ENCODE measurements at places on chromosomes 7 and 10.

DNA sequence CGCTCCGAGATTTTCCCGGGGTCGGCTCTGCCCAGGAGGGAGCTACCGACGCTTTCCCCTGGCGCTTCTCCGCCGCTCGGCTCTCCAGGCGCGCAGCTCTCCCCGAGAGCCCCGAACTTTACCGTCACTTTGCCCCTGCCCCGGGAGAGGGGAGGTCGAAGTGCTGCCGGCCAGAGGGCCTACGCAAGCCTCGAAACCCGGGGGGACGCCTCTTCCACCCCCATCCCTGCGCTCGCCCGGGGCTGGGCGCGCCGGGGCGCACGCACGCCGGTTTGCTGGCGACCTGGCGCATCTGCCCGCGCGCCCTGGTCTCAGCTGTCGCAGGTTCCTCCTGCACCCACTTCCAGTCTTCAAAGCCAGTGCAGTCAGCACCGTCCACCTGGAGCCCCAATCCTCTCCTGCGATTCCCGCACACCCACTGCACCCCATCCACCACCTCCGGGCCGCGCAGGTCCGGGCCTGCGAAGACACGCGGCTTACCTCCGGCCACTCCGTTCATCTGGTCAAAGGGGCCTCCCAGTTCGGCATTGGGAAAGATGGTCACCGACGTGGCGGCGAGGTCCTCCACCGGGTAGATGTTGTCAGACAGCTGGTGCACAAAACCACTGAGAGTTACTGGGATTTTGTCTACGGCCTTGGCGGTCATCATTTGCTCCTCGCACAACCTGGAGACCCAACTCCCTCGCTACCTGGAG lies 638 bp downstream of the EGR2 start:
- peak; percentile 18 for DNase-seq

DNA sequence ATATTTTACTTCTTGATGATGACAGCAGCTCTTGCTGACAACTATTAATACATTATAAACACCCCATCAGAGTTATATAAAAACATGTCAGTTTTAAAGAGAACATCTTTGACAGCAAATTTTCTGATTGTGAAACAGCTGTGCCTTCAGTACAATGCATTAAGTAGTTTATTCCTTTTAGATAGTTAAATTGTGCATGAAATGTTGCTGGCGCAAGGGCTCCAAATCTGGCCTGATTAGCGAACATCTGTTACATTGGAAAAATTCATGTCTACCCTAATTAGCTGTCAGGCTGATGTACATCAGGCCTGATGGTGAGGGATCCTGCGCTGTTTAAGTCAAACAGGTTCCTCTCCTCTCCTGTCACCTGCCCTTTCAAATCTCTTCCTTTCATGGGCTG lies 171.9 kb upstream of the SP8 start:
- DNase-seq: no peak

GRCh38 chr7:46723742-46724141 lies 802.7 kb upstream of the IGFBP3 start:
- DNase-seq: no peak

DNA sequence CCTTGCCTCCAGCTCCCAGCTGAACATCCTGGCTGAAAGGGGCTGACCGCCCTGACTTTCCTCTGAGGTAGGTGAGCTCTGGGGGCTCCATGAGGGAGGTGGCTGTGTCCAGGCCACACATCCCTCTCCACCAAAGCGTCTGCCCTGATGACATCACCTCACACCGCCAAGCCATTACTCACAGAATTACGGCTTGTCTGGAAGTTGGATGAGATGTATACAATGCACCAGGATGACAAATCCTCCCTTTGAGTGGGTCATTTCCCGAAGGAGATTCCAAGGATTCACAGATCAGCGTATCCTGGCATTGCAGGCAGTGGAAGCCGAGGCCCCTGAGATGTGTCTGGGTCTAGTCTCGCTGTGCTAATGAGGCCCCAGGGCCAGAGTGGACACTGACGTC lies 15.1 kb upstream of the RET start:
- DNase-seq: no peak

DNA sequence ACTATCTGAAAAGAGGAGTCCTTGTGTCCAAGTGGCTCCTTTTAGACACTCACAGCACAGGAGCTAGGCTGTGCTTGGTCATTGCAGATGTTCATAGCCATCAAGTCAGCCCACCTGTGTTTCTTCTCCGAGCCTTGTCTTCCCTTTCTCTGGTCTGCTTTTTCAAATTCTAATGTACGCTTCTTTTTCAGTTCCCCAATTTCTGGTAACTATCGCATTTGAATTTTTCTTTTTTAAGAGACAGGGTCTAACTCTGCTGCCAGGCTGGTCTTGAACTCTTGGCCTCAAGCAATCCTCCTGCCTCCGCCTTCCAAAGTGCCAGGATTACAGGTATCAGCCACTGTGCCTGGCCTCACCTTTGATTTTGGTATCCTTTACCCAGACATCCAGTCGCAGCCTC lies 18.9 kb downstream of the APBB1IP start:
- no peak for DNase-seq

- DNase-seq: no peak
Observed at GRCh38 chr10:114081911-114082583, 38.4 kb downstream of the ADRB1 start.
